Lung microvascular endothelial cell (primary cell): ENCODE measurements at places on chromosomes 2 and 18. TPM values are rescaled to one million over a fixed set of nuclear protein-coding genes. Genes with fewer than 3 reads are reported as not detected.
A peak's percentile ranks its signal among the peaks of the same experiment; 100 is the strongest.

The NPHP1 gene
- 0.40 and 1.5 TPM in 2 replicates for total RNA-seq

DNA sequence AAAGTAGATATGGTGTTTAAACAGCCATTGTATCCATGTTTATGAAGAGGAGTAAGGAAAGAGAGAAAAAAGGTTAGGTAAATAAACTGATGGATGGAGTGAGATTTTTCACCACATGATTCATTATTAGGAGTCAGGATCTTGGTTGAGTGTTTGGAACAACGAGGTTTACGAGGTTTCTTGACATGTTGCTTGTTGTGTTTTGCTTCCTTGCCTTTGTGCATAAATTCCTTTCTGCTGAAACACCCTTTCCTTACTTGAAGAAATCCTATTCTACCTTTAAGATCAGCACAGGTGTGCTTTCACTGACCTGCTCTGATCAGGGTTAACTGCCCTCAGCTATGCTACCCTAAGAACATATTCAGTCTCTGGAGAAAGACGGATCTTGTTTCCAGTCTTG, 66.6 kb downstream of the EFEMP1 start:
- DNase-seq = peak; percentile 25

GRCh38 chr2:12493031-12493513, 223.7 kb upstream of the TRIB2 start:
- peak; percentile 85 for DNase-seq

DNA sequence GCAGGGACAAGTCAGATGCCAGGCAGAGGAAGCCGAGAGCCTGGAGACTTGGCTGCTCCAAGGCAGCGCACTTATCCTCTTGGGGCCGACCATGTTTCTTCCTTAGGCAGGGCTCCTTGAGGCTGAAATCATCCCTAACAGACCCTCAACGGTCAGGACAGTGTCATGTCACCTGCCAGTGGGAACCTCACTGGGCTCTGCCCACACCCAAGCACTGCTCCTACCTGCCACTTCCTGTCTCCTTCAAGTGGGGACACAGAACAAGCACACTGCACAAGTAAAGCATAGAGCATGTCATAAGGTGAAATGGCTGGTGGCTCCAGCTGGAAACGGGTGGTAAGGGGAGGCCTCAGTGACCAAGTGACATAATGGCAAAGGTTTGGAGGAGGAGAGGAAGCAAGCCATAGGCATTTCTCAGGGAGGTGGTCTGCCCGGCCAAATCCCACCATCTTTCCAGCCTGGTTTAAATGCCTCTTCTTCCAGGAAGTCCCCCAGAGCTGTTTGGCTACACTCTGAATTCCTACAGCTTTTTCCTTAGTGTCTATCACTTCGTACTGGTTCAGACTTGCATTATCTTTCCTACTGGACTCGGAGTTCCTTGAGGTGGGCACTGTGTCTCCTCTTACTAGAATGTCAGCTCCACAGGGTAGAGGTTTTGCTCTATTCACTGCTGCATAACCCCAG, 7.3 kb upstream of the ATOH8 start:
- DNase-seq = no peak

DNA sequence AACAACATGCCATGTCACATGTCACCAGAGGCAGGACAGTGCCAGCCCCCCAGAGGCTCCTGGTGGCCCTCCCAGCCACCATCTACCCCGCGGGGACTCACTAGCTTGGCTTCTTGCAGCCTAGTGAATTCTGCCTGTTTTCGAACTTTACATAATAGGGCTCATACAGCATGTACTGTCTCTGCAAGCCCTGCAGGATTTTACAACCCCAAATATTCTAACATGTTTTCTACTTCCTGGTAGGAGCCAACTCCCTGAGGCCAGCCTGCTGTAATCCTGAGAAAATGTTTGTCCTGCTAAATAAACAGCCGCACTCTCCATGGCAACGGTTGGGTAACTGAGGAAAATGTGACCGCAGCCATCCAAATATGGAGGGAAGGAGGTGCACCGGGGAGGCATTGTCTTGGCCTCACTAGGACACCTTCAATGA, 2.7 kb downstream of the PER2 start:
- peak; percentile 39 for DNase-seq

GRCh38 chr2:181680937-181681811, 857 bp upstream of the NEUROD1 start:
- no peak for DNase-seq

DNA sequence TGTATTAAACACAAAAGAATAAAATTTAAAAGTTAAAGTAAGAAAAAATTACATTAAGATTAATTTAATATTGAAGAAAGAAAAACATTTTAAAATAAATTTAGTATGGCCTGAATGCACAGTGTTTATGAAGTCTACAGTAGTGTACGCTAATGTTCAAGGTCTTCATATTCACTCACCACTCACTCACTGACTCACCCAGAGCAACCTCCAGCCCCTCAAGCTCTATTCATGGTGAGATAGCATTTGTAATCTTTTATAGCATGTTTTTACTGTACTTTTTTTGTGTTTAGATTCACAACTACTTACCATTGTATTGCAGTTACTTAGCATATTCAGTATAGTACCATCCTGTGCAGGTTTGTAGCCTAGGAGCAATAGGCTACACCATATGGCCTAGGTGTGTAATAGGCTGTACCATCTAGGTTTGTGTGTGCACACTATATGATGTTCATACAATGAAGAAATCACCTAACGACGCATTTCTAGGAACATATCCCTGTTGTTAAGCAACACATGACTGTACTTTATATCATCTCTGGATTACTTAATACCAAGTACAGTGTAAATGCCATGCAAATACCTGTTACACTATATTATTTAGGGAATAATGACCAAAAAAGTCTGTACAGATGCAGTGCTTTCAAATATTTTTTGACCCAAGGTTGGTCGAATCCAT, 144.0 kb upstream of the IL1R2 start:
- no peak for DNase-seq
